ENCODE measurements at places on chromosomes 3 and 15.
A peak's percentile ranks its signal among the peaks of the same experiment; 100 is the strongest.

GRCh38 chr3:189517981-189518380 is 113.2 kb upstream of the TP63 start:
- DNase-seq: no peak

DNA sequence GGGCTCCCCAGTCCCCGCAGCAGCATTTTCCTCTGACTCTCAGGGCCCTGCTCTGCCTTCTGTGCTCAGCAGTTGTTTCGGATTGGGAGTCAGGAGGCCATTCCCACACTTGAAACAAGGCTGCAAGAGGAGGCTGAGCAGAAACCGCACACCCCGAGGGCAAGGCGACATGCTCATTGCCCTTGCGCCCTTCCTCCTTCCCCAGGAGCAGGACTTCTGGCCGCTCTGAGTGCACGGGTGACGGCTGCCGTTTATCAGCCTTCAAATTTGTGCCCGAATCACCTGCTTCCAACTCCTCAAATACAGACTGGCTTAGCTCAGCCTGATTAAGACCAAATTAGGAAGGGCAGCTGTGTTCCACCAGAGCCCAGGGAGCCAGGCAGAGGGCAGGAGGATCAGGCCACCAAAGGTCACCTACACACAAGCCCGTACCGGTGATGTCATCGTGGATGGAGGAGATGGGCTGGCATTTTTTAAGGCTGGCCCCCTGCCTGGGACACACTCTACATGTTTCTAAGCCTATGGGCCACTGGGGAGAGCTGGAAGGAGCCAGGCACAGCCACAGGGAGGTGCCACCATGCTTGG is 38.1 kb downstream of the TM2D3 start:
- DNase-seq: no peak

DNA sequence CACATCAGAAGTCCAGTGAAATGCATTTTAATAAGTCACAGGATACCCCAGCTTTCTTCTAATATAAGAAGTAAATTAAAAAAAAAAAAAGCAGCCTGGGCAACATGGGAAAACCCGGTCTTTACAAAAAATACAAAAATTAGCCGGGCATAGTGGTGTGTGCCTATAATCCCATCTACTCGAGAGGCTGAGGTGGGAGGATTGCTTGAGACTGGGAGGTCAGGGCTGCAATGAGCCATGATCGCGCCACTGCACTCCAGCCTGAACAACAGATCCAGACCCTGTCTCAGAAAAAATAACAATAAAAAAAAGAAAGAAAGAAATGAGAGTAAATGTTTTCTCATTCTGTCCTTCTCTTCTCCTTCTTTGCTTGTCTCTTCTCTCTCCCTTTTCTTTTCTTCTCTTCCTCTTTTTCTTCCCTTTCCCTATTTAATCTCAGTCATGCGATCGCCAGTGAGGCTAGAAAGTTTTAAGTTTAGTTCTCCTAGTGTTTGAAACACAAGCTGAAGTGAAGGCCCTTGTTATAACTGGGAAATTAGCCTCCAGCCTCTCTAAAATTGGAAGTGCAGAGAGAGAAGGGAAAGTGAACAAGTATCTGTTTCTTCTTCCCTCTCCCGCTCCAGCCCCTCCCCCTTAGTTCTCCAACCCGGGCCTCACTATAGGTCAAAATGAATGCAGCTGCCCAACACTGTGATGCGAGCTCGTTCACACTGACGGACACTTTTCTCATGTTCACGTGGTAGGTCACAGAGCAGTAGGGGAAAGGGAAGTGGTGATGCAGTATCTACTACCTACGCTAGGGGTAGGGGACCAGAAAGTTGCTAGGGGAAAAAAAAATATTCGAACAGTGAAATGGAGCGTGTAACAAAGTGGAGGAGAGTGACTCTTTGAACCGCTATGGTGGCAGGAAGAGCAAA is 23.5 kb upstream of the TSC22D2 start:
- DNase-seq: peak; percentile 86

DNA sequence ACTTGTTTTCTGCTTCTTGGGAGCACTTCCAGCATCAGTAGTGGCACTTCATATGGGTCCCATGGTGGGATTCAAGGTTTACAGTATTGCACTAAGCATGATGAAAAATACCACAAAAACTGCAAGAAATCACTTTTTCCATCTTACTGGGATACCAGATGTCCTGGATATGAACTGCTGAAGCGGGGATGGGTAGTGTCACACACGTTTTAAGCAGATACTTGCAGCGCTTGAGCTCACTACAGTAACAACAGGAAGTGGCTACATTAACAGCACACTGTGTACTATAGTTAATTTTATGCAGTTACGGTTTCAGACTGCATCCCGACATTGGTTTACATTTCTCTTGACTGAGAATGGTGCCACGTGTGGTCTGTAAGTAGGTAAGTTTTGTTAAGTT is 3.5 kb upstream of the ISG20 start:
- DNase-seq: no peak

GRCh38 chr15:64247906-64248541 is 85.2 kb upstream of the PPIB start:
- peak; percentile 65 for DNase-seq

GRCh38 chr15:69096196-69096595 is 64.2 kb upstream of the GLCE start:
- no peak for DNase-seq

GRCh38 chr3:115165701-115166100 is 18.6 kb upstream of the ZBTB20 start:
- DNase-seq: no peak

DNA sequence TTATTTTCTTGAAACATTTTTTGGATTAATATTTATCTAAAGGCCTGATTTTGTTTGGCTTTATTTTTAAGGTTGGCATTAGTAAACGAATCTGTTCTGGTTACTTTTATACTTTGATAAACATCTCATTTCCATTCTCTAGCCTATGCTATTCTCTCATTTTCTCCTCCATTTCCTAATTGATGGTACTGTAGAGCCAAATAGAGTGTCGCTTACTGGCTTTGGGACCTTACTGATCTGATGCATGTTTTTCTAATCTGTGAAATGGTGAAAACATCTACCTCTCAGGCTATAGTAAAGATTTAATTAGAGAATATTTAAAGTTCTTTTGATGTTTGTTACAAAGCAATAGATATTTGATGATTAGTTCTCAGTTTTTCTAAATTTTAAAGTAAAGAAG is 1.6 kb downstream of the LNP1 start:
- DNase-seq: no peak

- no peak for DNase-seq
Observed at GRCh38 chr3:177563792-177564191, 366.5 kb upstream of the TBL1XR1 start.

DNA sequence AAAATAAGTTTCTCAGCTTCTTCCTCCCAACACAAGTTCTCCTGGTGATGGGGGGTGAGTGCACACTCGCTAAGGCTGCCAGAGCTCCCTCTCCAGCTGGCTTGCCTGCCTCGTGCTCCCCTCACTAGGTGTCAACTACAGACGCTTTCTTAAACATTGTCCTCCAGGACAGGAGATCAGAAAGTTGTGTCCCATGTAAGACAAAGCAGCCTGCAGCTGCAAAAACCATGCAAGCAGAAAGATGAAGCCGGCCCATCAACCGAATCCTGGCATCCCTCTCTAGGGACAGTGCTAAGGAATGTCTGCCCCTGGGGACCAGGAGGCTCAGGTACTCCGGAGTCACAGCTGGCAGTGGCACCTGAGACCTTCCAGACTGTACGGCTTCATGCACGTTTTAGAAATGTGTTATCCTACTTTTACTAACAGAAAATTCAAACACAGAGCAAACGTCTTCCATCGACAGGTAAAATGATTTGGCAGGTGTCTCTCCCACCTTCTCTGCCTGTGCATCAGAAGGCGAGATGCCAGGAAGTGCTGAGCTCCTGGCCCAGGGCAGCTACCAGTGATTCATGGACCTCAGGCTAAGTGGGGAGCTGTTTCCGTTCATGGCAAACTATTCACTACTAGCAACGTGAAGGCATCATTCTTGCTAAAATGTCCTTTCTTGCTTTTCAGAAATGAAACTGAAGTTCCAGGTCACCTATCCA is 246.1 kb downstream of the ADAMTS17 start:
- DNase-seq: no peak

- no peak for DNase-seq
Observed at GRCh38 chr15:83516935-83517334, 69.8 kb downstream of the SH3GL3 start.

DNA sequence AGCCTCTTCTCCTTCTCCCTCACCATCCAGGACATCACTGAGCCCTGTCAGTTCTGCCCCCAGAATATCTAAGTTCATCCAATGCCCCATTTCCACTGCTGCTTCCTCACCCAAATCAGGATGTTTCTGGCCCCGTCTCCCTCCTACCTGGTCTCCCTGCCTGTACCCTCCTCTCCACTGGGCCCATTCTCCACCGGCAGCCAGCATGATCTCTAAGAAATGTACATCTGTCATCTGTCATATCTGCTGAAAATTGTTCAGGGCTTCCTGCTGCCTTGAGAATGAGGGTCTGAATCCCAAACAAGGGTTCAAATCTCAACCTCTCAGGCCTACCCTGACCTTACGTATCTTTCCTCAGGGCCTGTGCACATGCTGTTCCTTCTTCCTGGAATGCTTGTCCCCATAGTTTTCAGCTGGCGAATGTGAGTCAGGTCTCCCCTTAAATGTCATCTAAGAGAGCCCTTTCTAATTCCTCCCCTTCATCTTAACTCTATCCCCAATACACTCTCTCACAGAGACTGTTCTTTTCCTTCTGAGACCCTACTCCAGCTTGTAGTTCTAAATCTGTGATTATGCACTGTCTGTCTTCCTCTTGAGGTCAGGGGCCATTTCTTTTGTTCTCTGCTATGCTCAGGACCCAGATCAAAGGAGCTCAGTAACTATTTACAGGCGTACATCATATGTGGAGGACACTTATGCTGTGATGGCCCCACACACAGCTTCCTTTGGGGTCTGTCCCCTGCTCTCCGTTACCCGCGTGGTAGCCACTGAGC is 40.8 kb downstream of the SMAD3 start:
- DNase-seq: peak; percentile 67

GRCh38 chr3:127929818-127930413 is 14.9 kb downstream of the KBTBD12 start:
- DNase-seq: no peak

- peak; percentile 87 for DNase-seq
Observed at GRCh38 chr3:184133840-184134745, 1.1 kb upstream of the EIF2B5 start.

GRCh38 chr3:159953325-159954085 is 35.1 kb upstream of the IL12A start:
- DNase-seq: no peak

DNA sequence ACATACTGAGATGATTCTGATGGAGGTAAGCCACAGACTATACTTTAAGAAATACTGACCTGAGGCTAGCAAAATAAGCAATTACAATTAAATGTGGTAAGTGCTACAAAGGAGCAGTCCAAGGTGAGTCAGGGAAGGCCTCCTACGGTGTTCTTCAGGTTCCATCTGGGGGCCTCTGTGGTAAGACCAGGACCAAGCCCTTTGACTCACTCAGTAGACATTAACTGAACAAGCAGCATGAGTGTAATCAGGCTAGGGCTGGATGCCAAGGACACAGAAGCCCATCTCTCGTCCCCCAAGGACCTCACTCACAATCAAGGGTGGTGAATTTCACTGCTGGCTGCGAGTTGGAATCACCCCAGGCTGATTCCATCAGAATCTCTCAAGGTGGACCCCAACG is 37.3 kb downstream of the DZIP1L start:
- no peak for DNase-seq

DNA sequence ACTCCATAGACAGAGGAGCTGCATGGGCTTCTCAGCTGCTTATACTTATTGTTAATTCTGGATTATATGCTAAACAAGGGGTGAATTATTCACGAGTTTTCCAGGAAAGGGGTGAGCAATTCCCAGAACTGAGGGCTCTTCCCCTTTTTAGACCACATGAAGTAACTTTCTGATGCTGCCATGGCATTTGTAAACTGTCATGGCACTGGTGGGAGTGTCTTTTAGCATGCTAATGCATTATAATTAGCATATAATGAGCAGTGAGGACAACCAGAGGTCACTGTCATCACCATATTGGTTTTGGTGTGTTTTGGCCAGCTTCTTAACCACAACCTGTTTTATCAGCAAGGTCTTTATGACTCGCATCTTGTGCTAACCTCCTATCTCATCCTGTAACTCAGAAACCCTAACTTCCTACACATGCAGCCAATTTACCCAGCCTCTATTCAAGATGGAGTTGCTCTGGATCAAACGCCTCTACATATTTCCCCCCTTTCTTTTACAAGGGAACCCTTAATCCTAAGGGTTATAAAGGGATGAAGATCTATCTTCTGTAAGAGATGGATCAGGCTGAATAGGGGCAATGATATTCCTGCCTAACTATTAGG is 12.1 kb upstream of the DMXL2 start:
- DNase-seq: no peak

- DNase-seq: no peak
Observed at GRCh38 chr3:153734777-153735551, 386.2 kb upstream of the ARHGEF26 start.

DNA sequence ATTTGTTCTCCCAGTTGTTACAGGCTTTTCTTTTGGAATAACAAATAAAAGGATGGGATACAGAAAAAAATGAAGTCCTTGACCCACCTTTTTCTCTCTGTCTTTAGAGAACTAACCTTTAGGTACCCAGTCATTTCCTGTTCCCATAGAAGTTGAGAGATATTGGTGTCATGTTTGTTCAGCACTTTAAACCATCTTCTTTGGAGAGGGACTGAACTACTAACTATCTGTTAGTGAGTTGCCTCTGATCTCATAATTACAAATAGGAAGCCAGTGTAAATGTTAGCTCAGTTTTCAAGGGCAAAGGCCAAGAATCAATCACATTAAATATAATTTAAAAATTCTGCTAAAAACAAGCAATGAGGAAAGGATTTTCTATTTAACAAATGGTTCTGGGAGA is 72.9 kb upstream of the DCBLD2 start:
- DNase-seq: no peak

DNA sequence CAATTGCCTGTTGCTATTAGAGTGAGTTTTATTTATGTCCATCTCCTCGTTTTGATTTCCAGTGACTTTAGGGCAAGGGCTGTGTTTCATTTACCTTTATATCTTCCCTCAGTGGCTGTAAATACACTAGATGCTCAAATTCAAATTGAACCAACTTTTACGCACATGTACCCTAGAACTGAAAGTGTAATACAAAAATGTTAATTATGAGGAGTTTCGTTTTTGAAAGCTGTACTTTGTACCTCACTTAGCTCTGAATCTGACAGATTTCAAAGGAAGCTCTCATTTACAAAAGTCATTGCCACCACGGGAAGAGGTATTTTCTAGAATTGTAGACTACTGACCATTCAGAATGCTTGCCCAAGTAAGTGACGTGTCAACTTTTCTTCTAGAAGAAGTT is 264.4 kb downstream of the MECOM start:
- DNase-seq: no peak

- DNase-seq: no peak
Observed at GRCh38 chr15:82943176-82943575, 9.3 kb downstream of the HOMER2 start.

- no peak for DNase-seq
Observed at GRCh38 chr3:59809710-59810444, 760.1 kb upstream of the CFAP20DC start.

DNA sequence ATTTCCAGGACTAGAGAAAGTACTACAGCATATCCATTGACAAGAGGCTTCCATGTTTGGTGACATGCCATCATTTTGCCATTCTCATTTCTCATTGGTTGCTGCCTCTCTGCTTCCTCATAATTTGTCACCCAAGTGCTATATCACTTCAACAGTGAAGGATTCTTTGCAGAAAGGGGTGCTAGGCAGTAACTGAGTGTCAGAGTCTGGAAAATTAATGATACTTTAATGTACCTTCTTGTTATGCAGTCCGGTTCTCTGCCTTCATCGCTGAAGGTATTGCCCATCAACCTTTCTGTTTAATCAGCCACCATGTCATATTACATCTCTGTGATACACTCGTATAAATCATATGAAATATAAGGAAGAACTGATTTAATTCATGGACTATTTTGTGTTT is 550.3 kb downstream of the ROBO2 start:
- no peak for DNase-seq

- DNase-seq: no peak
Observed at GRCh38 chr3:81741216-81741615, 20.2 kb downstream of the GBE1 start.
